Stimulated activated naive CD4-positive, alpha-beta T cell treated with Interleukin-2 at 50 U/mL for 16 hours (primary cell): ENCODE measurements at places on chromosomes 12 and 14.

DNA sequence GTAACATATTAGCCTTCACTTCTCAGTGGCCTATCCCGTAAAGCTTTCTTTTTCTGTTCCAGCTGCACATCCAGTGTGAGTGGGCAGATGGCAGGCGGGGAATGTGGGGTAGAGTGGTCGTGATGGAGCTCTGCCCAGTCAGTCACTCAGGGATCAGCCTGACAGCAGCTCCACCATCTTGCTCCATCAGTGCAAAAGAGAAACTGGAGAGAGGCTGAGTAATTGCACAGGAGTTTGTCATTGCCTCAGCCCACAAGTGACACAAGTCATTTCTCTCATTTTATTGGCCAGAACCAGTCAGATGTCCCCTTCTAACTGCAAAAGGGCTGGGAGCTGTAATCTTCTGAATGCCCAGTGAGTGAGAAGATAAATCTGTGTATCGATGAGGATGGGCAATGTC is 66.5 kb downstream of the ATP23 start:
- no peak for DNase-seq

- DNase-seq = no peak
Observed at GRCh38 chr12:103139876-103140275, 182.4 kb downstream of the ASCL1 start.

DNA sequence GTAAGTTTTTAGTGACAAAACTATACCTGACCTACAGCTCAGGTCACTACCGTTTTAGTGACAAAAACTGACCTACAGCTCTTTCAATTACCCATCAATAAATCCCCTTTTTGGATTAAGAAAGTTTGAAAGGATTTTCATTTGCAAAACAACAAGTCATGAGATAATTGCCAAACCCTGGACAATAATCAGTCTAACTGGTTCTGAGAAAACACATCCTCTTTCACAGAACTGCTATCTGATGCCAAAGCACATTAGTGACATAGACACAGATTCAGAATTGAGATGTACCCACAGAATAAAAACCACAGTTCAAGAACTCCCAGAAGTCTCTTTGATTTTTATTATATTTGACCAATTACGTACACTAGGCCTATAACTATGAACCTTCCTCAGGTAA is 126.0 kb upstream of the COCH start:
- DNase-seq = no peak

DNA sequence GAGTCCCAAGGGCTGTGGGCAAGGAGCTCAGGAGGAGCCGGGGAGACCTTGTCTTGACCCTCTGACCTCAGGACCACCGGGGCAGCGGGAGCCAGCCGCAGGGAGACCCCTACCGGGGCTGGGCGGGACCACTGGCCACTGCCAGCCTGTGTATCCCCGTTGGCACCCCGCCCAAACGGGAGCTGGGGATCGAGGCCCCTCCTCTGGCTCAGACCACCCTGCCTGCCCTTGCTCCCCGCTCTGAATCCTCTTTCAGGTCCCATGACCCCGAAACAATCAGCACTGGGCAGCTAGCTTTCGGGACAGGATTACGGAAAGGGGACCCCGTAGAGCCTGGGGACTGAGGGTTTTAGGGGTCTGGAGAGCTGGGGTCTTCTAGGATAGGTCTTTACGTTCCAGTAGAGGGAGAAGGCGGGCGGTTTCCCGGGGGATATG is 1.3 kb downstream of the GLI1 start:
- DNase-seq = no peak

- no peak for DNase-seq
Observed at GRCh38 chr14:98965076-98965475, 306.9 kb downstream of the BCL11B start.

DNA sequence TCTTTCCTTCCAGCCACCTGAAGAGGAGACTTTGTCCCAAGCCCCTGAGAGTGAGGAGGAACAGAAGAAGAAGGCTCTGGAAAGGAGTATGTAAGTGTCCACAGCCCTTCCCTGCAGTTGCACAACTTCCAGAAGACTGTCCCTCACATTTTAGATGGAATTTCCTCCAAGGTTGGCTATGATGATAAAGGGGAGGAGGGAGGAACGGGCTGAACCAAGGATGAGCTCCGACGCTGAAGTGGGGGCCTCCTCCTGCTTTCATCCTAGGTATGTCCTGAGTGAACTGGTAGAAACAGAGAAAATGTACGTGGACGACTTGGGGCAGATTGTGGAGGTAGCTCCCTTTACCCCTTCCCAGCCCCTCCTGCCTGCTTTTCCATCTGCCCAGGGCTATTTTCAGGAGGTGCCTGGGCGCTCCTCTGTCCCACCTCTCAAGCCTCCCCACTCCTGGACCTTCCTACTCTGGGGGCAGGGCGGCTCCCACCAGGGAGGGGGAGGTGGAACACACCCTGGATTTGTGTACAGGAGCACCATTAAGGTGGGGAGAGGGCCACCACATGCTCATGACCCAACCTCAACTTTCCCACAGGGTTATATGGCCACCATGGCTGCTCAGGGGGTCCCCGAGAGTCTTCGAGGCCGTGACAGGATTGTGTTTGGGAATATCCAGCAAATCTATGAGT is 2.3 kb downstream of the ARHGEF25 start:
- DNase-seq = no peak

- DNase-seq = no peak
Observed at GRCh38 chr12:124954771-124955170, 34.2 kb downstream of the DHX37 start.

- DNase-seq = no peak
Observed at GRCh38 chr14:102530828-102531478, 21.4 kb upstream of the ANKRD9 start.

DNA sequence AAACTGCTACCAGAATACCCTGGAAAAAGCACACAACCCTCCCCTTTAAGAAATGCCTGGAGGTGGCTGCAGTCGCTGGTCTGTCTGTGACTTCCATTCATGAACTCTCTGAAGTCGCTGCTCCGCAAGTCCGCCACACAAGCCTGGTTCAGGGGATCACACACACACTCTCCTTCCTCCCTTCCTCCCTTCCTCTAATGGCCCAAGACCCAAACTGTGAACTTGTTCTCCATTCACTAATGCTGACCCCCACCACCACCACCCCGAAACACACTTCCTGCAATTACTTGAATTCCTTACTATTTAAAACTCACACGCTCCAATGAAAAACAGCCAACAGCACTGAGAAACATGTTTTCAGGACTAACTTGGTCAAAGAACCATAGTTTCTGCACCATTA is 1.0 kb upstream of the LMO3 start:
- DNase-seq = no peak

- DNase-seq = no peak
Observed at GRCh38 chr12:110316861-110317260, 35.8 kb downstream of the ATP2A2 start.

DNA sequence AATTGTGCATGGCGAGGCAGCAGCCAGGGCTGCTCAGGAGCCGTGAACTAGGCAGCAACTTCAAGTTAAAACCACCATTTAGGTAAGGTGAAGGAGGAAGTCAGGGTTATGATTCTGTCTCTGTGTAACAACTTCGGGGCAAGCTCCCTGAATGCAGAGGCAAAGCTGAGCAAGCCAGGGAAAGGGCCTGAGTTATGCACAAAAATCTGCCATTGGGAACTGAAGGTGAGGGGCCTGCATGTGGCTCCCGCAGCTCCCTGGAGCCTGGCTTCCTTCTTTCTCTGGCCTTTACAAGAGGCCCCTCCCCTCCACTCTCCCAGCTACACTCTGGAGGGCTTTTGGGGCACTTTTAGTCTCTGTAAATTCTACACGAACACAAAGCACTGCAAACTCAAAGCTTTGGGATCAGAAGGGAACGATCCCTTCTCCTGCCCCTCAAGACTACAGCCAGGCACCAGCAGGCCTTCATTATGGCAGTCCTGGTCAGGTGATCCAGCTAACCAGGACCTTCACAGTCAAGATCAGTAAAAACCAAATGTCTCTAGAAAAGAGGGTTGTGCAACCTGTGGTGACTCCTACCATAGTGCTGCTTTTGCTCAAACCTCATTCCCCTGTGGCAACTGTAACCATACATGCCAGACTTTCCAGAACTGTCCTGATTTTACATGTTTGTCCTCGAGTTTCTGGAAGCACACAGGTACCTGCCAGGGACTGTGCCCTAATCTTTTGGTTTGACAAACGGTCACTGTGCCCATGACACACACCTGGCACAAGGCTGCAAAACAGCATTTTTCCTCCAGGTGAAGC is 67.2 kb upstream of the PTGR2 start:
- DNase-seq = no peak

- DNase-seq = no peak
Observed at GRCh38 chr14:35553808-35554207, 19.8 kb downstream of the INSM2 start.

DNA sequence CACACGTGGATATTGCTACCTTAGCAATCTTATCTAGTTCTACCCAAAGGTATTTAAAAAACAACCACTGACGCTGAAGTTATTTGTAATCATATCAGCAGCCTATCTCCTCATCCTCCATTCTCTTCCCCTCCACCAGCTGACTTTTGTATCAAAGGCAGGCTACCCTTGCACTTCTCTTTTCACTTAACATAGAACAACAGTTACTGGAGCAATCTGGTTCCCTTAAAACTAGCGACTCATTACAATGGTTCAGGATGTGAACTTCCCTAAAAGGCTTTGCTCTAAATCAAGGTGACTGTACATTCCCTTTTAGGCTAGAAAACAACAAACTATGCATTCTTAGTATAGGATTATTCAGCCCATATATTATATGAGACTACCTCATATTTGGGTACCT is 404.7 kb downstream of the APAF1 start:
- no peak for DNase-seq

- no peak for DNase-seq
Observed at GRCh38 chr12:80937391-80938238, at the start of gene LIN7A. Gene LIN7A (minus strand): TSS chr12:80937934. CDS start chr12:80937722, 212 bp downstream.

DNA sequence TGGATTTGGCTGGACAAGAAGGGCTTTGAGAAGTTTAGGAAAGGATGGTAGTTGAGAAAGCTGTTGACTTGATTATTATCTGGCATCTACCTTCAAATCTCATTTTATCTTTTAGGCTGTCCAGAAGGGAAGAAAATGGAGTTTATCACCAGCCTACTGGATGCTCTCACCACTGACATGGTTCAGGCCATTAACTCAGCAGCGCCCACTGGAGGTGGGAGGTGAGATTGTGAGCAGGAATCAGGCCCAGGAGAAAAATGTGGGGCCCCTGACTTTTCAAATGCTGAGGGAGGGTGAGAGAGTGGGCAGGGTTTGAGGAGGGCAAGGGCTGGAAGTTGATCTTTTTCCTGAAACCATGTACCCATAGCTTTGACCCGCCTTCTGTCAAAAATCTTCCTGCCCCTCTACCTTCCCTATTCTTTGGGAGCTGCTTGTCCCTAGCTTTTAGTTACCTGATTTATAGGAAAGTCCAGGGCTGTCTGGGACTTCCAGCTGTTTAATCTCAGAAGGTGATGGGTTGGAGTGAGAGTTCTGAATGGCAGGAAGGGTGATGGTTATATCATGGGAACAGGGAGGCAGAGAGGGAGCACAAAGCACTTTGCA is 134.2 kb downstream of the SMOC1 start:
- DNase-seq = no peak

GRCh38 chr14:23163830-23164229 is 19.6 kb downstream of the SLC7A8 start:
- no peak for DNase-seq

- no peak for DNase-seq
Observed at GRCh38 chr14:36662543-36663403, 1.1 kb downstream of the PAX9 start.

DNA sequence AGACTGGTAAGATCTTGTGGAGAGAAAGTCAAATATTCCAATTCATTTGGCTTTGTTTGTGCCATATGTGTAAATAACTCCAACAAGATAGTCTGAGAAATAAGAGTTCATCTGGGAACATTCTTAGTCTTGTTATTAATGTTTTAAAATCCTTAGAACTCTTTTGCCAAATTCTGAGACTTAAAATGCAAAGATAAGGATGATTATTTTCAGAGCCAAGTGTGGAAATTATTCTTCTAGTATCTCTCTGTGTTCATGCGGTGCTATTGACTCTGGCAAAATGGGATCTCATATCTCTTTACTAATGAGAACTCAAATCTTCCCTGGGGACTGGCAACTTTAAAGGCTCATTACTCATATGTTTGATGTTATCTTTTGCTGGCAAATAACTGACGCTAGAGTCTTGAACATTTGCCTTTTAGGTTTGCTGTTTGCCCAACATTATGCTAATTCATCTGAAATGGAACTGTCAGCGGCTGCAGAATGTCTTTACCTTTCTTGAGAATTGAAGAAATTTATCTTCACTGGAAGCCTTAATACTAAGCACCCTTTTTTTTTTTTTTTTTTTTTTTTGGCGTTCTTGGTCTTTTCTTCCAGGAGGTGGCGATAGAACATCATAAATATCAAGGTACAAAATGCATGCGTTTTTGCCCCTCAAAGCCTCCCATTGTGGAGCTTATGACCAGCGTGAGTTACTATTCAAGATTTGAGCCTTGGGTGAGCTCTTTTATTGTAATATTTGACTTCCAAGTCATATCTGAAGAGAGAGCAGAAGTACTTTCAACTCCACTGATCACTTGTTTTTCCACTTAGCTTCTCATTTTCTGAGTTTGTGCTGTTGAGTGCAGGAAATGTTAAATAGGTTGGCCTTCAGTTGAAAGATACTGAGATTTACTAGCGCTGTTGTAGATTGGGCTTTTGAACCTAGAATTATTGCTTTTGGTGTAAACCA is 86.5 kb downstream of the CAND1 start:
- no peak for DNase-seq

DNA sequence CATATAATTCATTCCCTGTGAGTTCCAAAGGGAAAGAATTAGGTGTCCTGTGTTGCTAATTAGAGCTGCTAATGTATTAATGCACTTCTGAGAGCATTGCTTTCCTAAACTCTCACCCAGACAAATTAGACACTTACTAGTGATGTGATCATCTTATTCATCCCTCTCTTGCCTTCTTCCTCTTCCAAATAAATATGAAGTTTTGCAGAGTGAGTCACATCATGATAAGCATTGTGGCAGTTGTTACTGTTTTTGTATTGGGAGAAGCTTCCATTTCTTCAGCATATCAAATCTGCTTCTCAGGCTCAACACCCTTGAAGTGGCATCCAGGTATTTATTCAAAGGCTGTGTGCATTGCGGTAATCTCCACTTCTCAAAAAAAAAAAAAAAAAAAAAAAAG is 37.3 kb upstream of the E2F7 start:
- DNase-seq = no peak

DNA sequence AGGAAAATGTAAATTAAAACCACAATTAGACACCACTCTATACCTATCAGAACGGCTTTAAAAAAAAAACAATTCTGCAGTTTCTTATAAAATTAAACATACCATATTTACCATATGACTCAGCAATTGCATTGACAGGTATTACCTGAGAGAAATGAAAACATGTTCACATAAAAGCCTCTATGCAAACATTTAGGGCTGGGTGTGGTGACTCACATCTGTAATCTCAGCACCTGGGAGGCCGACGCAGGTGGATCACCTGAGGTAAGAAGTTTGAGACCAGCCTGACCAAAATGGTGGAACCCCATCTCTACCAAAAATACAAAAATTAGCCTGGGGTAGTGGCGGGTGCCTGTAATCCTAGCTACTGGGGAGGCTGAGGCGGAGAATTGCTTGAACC is 41.1 kb downstream of the SPTB start:
- DNase-seq = no peak

DNA sequence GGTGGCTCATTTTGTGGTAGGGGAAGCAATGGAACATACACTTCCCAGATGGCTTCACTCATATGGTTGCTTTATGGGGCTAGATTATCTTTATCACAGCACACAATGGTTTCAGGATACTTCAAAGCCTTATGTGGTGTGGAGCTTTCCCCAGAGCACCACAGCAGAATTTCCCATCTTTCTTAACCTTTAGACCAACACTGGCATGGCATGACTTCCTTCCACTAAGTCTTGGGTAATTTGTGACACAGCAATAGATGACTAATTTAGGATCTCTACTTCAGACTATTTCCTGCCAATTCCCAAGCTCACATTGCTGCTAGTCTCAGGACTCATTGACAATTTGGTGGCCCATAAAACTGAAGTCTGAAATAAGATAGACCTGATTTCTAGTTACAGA is 36.9 kb upstream of the DCN start:
- DNase-seq = no peak
